ENCODE measurements at places on chromosomes 2 and 18.

DNA sequence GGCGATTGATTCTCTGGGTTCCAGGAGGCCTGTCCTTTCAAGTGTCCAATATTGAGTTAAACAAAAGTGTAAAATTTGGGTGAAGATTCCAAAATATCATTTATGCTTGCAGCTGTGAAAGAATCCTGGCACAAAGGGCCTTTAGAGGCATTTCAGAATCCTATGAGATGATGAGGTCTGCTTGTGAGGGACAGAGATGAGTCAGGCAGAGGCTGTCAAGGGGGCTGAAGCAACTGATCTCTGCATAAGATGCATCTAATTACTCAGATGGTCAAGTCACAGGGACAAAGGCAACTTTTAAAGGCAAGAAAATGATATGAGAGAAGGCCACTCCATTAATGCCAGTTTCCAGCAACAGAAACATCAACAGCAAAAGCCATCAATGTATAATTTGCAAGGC lies 78.8 kb downstream of the FHOD3 start:
- DNase-seq, result no peak

DNA sequence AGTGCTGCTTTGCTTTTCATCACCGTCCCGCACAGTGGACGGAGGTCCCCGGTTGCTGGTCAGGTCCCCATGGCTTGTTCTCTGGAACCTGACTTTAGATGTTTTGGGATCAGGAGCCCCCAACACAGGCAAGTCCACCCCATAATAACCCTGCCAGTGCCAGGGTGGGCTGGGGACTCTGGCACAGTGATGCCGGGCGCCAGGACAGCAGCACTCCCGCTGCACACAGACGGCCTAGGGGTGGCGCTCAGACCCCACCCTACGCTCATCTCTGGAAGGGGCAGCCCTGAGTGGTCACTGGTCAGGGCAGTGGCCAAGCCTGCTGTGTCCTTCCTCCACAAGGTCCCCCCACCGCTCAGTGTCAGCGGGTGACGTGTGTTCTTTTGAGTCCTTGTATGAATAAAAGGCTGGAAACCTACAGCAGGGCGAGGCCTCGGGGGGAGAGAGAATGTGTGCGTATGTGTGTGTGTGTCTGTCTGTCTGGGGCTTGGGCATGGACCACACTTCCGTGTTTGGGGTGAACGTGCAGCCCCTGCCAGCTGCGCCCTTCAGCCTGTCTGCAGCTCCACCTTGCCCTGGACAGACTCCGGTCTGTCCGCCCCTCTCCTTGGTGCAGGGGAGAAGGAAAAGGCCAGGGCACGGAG lies 32.3 kb downstream of the GPC1 start:
- no peak for DNase-seq

DNA sequence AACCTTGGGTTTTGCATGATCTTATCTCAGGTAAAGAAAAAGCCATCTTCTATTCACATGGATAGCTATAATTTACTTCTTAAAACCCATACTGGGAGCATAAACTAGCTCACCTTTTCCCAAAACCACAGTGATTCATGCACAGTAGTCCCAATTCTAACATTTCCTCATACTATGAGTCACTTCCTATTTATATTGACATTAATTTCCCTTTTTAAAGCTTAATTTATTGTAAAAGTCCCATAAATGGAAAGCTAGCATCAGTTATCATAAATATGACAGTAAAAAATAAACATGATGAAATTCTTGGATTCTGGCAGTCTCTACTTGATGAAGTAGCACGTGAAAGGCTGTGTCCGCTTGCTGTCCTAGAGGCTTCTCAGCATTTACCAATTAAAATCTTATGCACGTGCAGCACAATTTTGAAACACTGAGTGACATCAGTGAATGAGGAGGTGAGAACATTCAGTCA lies 180.1 kb downstream of the CDH2 start:
- DNase-seq, result no peak

DNA sequence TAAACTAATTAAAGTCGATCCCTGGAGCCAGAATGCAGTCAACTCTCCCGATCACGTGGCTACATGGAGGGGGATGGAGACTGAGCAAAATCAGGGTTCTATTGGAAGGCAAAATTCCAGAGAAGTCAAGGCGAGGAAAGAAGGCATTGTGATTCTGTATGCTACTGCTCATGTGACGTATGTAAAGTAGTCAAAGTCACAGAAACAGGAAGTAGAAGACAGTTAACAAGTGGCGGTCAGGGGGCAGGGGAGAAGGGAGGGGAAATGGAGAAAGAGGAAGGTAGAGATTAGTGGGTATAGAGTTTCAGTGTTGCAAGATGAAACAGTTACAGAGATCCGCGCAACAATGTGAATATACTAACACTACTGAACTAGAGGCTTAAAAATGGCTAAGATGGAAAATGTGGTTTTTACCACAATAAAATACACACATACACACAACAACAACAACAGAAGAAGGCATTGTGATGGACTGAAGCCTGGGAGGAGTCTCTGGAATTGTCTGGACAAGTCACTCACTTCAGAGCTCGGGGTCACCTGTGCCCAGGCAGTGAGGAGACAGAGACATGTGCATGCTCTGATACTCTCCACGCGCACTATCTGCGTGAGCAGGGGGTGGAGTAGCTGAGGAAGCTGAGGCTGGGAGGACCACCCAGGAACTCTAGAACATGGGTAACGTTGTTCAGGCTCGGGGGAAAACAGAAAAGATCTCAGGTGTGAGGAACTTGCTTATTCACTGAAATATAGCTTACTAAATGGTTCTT lies 89.9 kb upstream of the CDCA7 start:
- no peak for DNase-seq

DNA sequence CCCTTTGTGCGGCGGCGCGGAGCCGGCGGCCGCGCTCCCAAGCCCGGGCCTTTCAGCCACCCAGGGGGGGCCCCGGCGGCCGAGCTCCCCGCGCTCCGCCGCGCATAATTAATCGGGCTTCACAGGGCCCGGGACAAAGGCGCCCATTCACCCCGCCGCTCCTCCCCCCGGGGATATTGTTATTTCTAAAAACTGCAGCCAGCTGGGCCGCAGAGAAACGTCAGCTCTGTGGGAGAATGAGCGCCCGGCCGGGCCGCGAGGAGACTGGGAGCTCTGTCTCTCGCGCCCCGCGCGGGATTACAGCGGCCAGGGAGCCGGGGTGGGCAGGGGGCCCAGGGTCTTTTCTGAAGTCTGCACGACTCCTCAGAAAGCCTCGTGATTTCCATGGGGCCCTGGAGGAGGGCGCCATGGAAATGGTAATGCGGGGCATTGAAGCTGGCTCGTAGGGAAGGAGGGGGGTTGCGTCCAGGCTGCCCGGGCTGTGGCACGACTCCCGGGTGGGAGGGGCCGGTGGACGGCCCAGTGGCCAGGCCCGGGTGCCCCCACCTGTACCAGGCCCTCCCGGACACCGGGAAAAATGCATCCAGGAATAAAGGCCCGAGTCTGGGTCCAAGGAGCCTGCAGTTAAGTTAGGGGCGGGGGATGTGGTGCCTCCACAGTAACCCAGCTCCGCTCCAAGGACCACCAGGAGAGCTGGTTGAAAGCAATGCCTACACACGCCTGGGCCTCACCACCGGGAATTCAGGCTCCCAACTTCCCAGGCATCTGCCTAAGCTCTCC lies 125.3 kb downstream of the ZFP36L2 start:
- DNase-seq, result peak; percentile 94

GRCh38 chr2:60707750-60708371 lies 48.2 kb upstream of the PAPOLG start:
- DNase-seq, result no peak

GRCh38 chr2:200742426-200742825 lies 69.3 kb upstream of the BZW1 start:
- DNase-seq, result peak; percentile 24

GRCh38 chr2:152005607-152006006 lies 93.2 kb downstream of the CACNB4 start:
- DNase-seq, result no peak

DNA sequence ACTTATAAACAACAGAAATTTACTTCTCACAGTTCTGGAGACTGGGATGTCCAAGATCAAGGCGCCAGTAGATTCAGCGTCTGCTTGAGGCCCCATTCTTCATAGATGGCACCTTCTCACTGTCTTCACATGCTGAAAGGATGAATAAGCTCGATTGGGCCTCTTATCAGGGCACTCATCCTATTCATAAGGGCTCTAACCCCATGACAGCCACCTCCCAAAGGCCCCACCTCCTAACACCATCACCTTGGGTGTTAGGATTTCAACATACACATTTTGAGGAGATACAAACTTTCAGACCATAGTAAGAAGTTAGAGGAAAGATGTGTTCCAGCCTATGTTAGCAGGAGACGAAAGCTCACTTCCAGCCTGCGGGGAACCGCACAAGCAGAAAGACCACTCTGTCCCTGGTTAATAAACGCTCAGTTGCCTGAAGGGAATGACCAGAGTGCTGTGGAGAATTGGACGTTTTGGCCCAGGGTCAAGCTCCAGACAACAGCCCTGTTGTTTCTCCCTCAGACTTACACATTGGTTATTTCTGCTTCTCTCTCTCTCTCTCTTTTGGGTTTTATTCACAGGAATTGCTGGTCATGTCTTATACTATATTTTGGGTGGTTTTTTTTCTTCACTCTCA lies 90.3 kb downstream of the MAPRE2 start:
- DNase-seq, result no peak

DNA sequence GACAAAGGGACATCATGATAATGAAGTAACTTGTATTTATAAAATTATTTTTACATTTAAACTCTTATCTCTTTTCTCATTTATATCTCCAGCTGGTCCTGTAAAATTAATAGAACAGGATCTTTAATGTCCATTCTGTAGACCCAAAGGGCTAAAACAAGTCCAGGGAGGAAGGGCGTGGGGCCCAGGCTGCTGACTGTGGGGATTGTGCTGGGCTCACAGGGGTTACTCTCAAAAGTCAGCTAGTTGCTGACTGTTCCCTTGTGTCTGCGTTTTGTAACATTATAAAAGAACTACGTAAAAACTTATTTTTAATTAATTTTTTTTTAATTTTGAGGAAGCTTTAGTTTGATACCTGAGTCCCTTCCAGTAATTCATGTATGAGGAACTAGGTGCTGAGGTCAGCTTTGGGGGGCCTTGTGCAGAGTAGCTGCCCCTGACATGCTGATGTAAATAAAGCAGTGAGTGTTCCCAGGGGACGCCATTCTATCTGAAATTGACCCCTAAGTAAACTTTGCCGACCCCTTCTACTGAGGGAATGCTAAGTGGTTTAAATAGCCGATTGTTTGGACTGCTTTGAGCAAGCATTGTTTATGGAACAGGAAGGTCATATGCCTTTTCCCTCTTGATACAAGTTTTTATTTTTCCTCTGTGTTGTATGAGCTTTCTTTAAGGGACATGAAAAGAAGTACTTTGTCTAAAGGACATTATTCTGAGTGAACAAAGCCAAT lies 56.4 kb downstream of the MERTK start:
- no peak for DNase-seq

- no peak for DNase-seq
These were observed 3.4 kb downstream of the WDFY1 start for GRCh38 chr2:223941579-223942277.

DNA sequence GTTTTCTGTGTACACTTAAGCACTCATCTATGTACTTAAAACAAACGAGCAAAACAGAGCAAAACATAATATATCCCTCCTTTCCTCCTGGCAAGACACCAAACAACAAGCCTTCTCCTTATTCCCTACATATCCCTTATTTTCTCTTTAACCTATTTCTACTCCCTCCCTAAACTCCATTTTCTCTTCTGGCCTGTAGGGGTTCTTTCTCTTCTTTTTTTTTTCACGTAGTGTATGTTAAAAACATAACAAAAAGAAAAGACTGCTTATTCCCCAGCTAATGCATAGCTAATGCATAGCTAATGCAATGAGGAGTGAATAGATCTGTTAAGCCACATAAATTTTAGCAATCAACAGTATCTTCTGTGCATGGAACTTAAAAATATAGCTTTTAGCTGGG lies 193.4 kb downstream of the TMEM247 start:
- no peak for DNase-seq

GRCh38 chr2:149994057-149994728 lies 406.6 kb upstream of the MMADHC start:
- DNase-seq, result no peak

GRCh38 chr2:134295441-134295840 lies 41.6 kb downstream of the MGAT5 start:
- DNase-seq, result no peak

GRCh38 chr18:49024804-49025421 lies 74.1 kb upstream of the SMAD7 start:
- DNase-seq, result no peak

- DNase-seq, result no peak
These were observed 4.0 kb upstream of the INHBB start for GRCh38 chr2:120341977-120342376.

DNA sequence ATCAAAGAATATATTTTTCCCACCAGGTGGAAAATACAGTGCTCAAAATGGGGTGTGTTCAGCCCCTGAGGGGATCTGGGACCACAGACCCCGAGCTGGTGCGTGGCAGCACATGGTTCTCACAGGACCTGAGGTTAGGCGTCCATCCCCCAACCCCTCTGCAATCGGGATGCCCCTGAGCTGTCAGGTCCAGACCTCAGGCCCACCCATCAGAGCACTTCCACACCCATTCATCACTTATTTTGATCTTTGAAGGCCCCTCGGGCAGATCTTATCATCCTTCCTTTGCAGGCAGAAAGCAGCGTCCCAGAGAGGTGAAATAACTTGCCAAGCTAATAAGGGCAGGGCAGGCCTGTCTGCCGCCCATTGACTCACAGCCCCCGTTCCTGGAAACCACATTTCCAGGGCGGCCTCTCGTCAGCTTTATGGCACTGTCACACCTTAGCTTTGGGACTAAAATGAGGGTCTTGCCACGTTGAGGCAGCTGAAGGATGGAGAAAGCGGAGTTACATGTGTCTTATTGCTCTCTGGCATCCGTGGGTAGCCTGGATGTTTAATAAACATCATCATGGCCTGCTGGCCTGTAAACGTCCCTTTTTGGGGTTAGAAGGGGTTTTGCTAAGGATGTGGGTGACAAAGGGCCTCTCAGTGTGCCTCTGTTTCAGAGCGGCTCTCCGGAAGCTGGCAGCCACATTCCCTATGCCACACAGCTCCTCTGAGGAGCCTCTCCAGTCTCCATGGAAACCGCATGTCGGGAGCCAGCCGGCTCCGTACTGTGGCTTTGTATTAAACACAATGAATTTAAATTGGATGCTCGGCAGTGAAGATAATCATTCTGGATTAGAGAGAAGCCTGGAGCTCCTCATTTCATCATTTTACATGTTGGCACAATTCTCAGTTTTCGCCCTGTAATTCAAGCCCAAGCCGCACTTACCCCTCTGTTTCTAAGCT lies 58.3 kb upstream of the MAPRE3 start:
- peak; percentile 83 for DNase-seq

DNA sequence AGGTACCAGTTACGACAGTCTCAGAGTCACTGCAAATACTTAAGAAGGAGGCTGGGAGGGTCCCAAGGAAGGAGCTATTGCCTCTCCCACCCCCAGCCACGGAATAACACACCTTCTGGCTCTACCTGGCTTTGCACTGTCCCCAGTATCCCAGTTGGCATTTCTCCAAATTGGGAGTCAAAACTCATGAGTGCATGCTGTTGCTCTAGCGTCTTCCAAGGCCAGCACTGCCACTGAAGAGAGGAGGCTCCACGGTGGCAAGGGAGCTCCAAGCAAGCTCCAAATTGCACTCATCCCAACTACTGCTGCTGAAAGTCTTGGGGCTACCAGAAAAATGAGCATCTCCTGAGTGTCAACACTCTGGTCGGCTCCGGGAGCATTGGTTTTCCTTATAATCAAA lies 1.6 kb downstream of the SCTR start:
- DNase-seq, result no peak
